ENCODE measurements at places on chromosomes 5 and 9.

DNA sequence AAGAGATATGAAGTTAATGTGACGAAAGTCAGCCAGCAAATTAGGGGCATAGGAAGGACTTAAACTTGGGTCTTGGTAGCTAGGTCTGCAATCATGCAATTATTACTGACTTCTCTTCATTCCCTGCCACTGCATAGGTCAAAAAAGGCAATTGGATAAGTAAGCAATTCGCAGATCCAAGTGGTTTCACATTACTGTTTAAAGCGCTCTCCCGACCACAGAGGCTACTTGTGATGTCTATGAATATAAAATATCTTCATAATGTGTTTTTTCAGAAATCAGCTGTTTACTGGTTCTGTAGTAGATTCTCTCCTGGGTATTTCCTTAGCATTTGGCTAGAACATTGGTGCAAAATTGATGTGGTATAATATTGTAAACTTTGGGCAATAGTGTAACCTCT lies 174.7 kb upstream of the PTGER4 start:
- no peak for DNase-seq

- no peak for DNase-seq
Observed at GRCh38 chr5:180586870-180587269, 4.4 kb downstream of the SCGB3A1 start.

GRCh38 chr5:180644825-180645273 lies 4.6 kb downstream of the FLT4 start:
- no peak for DNase-seq

DNA sequence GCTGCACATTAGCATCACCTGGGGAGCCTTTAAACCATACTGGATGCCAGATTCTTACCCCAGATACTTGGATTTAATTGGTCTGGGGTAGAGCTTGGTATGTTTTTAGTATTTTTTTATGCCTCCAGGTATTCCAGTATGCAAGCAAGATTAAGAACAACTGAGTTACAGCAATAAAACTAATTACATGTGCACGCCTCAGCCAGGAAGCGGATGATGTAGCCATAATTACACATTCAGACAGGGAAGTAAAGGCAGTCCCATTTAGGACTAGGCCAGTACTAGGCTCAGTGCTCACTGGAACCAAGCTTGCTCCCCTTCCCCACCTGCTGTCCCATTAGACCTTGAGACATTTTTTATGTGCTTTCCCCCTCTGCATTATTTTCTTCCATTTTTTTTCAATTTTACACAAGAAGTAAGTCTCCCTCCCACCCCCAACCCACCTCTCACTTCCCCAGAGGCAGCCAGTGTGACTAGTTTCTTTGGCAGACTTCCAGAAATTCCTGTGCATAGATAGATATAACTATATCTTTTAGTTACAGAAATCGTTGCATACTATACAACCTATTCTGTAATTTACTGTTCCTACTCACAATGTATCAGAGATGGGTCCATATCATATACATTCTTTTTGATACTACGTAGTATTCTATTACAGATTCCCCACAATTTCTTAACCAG lies 7.1 kb upstream of the GNAQ start:
- peak; percentile 75 for DNase-seq

GRCh38 chr9:70398145-70398556 lies 16.3 kb downstream of the KLF9 start:
- DNase-seq: peak; percentile 38

DNA sequence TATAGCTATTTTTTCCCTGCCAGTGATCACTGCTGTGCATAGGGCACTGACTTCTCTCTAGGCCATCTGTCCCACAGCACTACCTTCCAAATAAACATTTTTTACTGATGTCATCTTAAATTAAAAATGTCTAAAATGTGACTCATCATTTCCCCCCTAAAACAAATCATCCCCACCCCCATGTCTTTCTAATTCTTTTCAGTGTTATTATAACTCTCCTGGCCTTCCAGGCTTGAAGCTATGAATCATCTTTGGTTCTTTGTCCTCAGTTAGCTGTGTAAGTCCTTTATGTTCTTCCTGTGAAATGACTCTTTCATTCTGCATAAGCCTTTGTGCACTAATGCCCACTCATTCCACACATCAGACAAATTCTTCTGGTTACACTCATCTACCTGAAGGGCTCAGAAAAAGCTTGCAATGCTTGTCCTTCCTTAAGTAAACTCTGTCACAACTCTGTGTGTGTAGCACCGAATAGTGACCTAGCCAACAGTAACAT lies 78.1 kb downstream of the CFAP95 start:
- peak; percentile 83 for DNase-seq

Data from dermis microvascular lymphatic vessel endothelial cell (primary cell).